Stimulated activated CD4-positive, alpha-beta T cell treated with anti-CD3 and anti-CD28 coated beads, Interleukin-1b, Interleukin-23, amount 100 ng/mL, for 4 hours (primary cell): ENCODE measurements at places on chromosomes 3 and 15.

- DNase-seq: no peak
Observed at GRCh38 chr3:134881305-134881704, 86.2 kb downstream of the EPHB1 start.

DNA sequence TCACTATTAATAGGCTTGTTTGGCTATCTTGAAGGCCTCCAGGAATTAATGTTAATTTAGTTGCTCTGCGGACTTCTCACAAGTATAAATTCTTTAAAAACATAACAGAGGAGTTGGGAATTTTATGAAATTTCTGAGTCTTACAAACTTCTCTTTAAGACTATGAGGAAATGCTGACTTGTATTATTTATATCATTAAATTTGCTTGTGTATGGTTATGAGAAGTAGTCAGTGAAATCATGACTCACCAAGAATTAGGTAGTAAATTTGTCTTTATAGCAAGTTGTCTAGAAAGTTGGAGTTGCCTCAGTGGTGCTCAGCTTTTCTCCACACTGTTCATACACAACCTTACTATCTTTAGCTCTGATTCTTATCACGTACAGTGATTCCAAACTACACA, 26.5 kb downstream of the PHLDB2 start:
- no peak for DNase-seq

GRCh38 chr3:126023390-126023789, 54.4 kb downstream of the ROPN1B start:
- no peak for DNase-seq

- no peak for DNase-seq
Observed at GRCh38 chr15:57385923-57386390, 9.7 kb downstream of the CGNL1 start.

DNA sequence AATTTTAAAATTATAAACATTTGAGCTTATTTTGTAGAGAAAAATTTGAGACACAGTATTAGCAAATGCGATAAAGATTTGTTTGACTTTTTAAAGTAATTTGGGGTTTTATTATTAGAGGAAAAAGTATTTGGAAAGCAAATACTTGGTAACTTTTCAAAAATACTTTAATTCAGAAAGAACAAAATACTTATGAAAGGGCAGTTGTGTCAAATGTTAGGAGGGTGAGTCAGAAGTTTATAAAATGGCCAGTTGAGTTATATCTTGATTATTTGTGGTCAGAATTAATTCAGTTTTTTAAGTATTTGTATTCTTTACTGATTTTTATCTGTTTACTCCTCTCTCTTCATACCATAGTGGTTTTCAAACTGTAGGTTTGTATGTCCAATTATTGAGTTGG, 12.1 kb downstream of the LACTB start:
- DNase-seq: no peak

DNA sequence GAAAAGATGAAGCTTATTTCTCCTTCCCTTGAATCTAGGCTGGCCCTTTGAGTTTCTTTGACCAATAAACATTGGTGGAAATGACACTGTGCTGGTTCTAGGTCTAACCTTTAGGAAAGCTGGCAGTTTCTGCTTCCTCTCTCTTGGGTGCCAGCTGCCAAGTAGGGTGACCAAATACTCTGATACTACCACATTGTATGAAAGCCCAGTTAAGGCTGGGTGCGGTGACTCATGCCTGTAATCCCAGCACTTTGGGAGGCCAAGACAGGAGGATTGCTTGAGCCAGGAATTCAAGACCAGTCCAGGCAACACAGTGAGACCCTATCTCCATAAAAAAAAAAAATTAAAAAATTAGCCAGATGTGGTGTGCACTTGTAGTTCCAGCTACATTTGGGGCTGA, 320.7 kb downstream of the ZNF621 start:
- no peak for DNase-seq

DNA sequence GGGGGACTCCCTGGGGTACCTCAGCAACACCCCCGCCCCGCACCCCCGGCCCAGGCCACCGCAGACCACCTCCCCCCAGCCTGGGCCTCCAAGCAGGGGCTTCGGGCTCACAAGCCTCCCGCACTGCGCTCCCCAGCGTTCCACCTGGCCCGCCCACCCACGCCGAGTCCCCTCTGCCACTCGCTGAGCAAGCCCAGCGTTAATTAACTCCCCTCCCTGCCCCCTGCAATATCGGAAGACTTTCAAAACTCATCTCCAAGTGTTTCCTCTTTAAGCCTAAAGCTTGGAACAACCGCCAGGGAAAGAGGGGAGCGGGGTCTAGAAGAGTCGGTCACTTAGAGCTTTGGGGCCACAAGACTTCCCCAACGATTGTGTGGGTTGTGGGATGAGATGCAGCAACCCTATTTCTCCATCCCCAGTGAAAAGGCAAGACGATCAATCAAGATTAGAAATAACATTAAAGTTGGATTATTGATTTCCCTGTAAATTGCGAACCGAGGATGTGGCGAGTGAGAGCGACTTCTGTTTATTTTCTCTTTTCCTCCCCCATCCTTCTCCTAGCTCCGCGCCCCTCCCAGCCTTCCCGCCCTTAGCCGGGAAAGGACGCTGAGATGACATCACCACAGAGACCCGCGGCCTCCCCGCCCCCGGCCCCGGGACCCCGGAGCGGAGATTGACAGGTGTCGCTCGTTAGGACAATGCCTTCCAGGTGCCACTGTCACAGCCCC, 30.2 kb downstream of the NR2F2 start:
- no peak for DNase-seq

GRCh38 chr3:39727415-39727814, 82.0 kb upstream of the MYRIP start:
- DNase-seq: no peak

DNA sequence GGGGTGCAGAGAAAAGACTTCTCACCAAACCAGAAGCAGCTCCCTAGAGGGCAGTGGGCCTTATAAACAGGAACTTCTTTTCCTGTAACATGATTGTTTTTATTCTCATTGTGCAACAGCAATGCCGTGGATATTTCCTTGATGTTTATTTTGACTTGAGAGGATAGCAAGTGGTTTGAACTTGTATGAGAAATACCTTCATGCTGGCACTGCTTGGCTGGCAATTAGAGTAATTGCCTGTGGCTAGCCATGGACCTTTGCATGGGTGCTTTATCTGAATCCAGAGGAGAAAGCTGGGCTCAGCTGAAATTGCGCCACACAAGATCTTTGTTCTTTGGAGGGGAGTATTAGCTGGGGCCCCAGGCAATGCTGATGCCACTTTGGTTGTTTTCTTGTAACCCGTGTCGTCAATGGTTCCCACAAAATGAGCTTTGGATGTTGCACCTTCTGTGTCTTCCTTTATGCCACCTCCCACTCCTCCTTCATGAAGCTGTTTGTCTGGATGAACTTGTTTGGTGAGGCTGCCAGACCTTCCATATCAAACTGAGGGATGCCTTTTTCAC, 37.9 kb downstream of the CMTM8 start:
- DNase-seq: no peak

GRCh38 chr3:110905121-110905520, 166.5 kb upstream of the NECTIN3 start:
- DNase-seq: no peak

DNA sequence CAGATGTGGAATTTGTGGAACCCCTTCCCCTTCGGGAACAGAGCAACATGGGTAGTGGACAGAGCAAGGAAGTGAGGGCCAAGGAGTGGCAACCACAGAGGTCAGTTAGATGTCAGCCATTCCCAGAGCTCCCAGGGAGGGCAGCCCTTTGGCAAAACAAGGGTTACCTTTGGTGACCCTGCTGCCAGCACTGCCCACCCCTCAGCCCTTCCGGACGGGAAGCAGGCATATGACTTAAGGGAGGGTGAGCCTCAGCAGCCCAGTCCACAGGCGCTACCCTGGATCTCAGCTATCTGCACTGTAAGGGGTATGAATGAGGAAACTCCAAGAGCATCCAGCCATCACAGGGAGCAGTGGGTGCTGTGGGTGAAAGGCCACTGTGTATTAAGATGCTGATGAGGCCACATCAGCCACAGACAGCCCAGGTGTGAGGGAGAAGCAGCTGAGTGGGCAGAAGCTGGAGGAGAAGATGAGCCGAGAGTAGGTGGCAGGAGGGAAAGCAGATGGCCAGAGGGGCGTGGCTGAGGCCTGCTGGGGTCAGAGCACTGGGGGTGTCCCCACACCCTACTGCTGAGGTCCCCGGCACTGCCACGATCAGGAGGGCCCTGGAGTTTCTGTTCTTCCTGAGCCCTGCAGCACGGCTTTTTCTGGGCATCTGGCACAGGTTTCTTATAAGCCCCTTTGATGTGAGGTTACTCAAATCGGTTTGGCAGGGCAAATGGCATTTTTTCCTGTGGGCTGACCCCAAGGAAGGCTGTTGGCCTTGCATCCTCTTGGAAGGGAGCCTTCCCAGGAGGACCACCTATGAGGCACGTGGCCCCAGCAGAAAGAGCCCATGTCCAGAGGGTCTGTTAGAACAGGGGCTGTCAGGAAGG, 6.2 kb downstream of the PLA2G4D start:
- DNase-seq: no peak

DNA sequence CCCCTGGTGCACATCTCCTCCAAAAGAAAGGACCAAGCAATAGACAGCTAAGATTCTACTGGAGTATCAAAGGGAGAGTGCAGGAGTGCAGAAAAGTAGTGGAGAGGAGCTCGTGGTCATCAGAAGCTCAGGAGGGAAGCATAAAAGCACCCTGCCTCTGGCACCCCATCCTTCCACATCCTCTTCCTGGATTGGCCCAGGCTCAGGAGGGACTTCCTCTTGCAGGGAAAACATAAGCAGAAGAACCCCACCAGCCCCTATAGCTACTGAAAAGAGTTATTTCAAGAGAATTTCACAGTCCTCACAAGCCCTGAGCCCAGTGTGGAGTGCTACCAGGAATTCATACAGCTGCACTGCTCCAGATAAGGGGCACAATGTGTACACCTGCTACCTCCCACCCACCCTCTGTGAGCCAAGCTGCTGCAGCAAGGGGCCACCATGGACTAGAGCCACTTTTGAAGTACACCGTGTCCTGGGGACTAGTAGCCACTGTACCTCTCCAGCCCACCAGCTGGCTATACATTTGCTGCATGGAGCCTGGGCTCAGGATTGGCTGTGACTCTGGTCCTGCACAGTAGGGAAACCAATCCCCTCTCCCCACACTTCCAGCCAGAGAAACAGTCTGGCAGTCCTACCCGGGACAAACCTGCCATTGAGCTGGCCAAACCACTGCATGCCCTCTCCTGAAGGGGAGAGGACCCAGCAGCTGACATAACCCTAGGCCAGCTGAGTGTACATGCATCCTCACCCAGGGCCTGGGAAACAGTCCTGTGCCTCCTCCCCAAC, 43.0 kb downstream of the CD200R1 start:
- no peak for DNase-seq

DNA sequence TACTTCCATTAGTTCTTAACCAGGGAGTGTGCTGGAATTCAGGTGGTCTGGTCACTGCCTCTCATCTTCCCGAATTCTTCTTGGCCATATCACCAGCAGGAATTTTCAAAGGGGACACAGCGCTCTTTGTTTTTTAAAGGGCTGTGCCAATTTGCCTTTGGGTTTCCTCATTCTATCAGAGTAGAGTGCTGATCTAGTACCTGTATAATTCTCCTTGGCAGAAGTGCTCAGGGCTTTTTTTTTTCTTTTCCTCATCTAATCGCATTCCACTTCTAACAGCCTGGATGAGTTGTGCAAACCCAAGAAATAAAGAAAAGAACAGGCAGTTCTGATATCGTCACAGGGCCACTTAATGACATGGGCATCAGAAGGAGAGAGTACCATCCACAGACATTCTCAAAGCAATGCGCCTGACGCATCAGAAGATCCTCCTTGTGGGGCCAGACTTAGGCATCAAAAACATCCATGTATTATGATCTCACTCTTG, 121.0 kb downstream of the ASB7 start:
- no peak for DNase-seq

DNA sequence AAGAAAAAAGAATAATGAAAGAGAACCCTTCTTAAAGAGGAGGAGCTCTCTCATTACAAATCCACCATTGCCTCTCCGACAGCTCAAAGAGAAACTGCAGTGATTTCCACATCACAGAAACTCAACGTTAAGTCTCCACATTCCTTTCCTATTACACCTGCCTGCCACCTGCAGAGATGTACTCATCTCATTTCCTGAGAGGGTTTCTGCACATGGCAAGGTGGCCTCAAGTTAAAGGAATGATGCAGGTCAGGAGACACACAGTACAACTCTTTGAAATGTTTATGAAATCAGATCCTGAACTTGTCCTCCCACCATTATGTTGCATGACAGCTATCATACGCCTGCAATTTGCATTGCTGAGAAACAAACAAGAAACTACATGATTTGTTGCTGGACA, 458.4 kb upstream of the ADAMTS9 start:
- no peak for DNase-seq

DNA sequence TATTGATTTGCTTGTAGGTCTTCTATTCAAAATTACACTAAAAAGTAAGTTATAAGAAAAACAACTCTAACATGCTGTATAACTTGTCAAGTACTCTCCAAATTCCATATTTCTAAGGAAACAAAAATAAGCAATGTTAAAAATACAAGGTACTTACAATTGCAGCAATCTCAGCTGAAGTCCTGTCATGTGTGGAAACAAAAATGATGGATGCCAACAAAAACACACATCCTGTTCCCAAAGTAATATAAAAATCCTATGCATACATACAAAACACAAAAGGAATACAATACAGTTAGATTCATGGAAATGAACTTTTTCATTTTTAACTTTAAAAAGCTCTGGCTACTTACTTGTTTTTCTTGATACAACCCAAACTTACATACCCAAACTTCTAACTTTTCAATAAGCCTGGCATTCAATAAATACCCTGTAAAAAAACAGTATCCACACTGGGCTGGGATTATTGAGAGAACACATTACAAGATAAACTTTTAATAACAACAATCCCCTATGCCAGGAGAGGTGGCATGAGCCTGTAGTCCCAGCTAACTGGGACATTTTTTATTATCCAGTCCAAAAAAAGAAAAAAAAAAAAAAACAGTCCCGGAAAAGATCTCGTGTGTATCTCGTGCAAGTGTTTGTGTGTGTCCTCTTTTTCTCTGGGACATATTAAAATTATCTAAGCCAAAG, 14.7 kb downstream of the CMTM6 start:
- DNase-seq: no peak

- DNase-seq: no peak
Observed at GRCh38 chr15:96342406-96343112, 12.1 kb downstream of the NR2F2 start.

DNA sequence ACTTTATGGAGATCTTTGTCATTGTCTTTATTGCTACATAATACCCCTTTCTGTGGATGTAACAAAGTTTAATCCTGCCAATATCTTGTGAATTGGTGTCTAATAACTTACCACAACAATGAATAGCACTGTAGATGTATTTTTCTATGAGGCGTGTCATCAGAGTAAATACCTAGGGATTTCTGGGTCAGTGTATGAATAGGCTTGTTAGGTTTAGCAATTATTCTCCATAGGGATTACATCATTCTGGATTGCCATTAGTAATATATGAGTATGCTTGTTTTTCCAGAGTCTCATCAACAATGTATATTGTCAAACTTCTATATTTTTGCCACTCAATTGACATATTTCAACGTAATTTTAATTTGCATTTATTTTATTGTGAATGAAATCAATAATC, 67.9 kb downstream of the UNC13C start:
- DNase-seq: no peak
